ENCODE measurements at places on chromosomes 12 and 14.

DNA sequence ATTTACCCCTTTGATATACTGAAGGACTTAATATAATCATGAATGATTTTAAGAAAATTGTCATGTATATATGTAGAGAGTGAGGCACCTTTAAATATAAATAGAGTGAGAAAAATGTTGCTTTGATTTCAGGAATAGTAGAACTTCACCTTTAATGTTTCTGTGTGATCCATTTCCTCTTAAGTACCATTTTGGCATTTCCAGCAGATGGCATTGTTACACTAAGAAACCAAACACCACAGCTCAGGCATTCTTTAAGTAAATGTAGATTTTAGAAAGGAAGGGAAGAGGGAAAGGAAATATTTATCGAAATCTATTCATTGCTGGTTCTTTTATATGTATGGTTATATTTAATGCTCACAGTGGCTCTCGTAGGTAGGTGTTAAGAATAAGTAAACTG lies 556.7 kb upstream of the FBXO33 start:
- DNase-seq: no peak

- DNase-seq: no peak
Measured at GRCh38 chr14:49494836-49495235, 91.3 kb downstream of the RPS29 start.

GRCh38 chr12:109581334-109581691 lies 7.7 kb downstream of the MVK start:
- no peak for DNase-seq

DNA sequence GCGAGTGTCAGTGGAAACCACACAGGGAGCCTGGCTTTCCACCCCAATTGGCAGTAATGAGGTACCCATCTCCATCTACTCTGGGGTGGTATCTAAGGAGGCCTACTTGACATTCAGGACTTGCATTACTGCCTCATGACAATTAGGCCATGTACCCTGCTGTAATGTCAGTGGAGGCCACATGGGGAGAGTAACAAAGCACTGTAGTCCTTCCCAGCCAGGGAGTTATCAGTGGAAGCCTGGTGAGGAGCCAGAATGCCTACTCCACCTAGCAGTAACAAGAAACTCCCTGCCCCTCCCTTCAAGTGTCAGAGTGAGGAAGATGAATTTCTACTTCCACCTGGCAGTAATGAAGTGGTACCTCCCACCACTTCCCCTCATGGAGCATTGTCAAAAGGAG lies 12.5 kb downstream of the TIMM9 start:
- no peak for DNase-seq

GRCh38 chr12:19771858-19772257 lies 332.6 kb downstream of the AEBP2 start:
- no peak for DNase-seq

- no peak for DNase-seq
Measured at GRCh38 chr12:76692846-76693245, 71.1 kb upstream of the ZDHHC17 start.

All from right hindlimb (tissue), 1 donor.